ENCODE measurements at places on chromosomes 5 and 9. TPM values are rescaled to one million over a fixed set of nuclear protein-coding genes. Genes with fewer than 3 reads are reported as not detected.

RIGI gene
- 18.4 TPM for total RNA-seq

ADAMTS12 gene
- total RNA-seq, result 11.6 TPM

ZNF474 gene
- 0.40 TPM for total RNA-seq

RANBP17 gene
- 4.6 TPM for total RNA-seq

ACO1 gene
- 81.1 TPM for total RNA-seq

FST gene
- total RNA-seq, result 4.7 TPM

PCDHA2 gene
- not detected for total RNA-seq

TSSK1B gene
- total RNA-seq, result 0.52 TPM

SLC45A2 gene
- 0.19 TPM for total RNA-seq

DNA sequence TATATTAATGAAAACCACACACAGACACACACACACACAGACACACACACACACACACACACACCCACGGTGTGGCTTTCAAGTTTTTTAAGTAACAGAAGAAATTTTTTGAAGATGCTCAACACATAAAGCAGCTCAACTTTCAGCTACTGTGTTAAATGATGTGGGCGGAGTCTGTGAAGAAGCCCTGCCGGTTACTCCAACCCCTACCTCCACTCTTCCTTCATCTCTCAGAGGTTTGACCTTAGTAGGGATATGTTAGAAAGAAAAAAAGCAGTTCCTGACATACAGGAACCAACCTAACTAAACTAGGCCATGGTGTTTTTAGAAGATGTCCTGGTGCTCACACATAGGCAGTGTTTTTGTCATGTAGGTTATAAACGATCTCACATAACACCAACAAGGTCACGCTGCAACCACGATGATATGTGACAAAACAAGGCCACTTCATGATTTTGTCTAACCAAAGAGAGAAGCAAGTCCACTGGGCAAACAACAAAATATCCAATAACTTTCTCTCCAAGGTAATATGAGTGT, 112.8 kb downstream of the EMB start:
- no peak for DNase-seq

GRCh38 chr9:19409401-19410194, 789 bp downstream of the ACER2 start:
- DNase-seq, result peak; percentile 4

- DNase-seq, result no peak
Measured at GRCh38 chr9:129142138-129142935, 31.1 kb downstream of the PTPA start.

GRCh38 chr9:125949703-125950460, 202.7 kb downstream of the PBX3 start:
- DNase-seq, result no peak
